Amniotic stem cell (primary cell): ENCODE measurements at places on chromosomes 4 and X.

- no peak for DNase-seq
Observed at GRCh38 chrX:140091125-140091886, 126.0 kb upstream of the CXorf66 start.

DNA sequence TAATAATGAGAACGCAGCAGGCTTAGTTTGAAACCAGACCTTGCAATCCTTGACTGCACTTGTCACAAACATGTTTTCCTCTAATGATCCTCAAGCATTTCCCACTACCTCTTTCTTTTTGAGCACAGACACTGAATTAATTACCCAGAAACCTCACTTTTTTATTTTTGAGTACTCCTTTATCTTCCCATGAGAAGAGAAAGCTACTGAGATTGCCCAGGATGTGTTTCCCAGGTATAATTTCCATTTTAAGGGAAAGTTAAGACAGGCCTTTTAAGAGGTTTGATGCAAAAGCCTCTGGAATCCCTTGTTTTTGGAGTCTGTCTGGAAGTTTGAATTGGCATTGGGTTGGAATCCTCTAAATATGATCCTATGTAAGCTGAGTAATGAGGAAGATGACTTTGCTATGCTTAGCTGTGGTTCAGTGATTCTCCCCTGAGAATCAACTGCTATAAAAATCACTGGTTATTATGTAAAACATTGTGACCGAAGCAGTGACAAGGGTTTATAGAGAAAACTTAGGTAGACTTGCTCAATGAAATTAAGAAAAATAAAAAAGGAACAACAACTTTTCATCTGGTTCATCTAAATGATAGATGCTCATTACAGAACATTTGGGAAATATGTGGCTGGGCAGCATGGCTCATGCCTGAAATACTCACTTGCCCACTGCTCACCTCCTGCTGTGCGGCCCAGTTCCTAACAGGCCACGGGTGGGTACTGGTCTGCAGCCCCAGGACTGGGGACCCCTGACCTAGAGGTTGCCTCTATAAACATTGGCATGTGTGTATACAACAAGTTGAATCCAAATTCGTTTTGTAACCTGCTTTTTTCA lies 10.8 kb upstream of the RHOH start:
- DNase-seq, result no peak

DNA sequence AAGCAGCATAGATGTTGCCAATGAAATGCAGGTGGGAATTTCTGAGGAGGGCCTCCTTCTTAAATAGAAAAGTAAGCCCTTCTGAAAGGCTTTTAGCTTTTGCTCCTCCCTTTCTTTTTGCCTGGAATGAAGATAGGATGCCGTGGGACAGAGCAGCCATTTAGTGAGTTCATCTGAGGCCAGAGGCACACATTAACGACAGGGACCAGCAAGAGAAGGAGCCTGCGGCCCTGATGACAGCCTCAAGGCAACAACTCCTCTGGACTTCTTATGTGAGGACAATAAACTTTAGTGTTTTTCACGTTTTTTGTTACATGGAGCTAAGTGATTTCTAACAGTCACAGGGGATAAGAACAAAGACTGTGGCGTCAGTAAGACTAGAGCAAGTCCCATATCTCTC lies 1.1 kb upstream of the BDH2 start:
- DNase-seq, result no peak

DNA sequence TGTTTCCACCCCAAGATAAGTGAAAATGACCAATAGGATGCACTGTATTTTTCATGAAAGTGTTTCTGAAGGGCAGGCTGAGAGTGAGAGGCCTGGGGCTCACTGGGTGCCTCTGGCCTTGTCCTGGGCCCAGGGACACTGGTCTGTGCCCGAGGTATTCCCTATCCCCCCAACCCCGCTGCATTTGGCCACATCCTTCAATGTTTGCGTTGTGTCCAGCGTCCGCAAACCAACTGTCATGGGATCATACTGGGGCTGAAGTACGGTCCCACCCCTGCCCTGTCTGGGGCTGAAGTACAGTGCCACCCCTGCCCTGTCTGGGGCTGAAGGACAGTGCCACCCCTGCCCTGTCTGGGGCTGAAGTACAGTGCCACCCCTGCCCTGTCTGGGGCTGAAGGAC lies 22.0 kb upstream of the MSANTD1 start:
- no peak for DNase-seq

GRCh38 chrX:53729751-53730150 lies 43.2 kb upstream of the HUWE1 start:
- DNase-seq, result no peak

DNA sequence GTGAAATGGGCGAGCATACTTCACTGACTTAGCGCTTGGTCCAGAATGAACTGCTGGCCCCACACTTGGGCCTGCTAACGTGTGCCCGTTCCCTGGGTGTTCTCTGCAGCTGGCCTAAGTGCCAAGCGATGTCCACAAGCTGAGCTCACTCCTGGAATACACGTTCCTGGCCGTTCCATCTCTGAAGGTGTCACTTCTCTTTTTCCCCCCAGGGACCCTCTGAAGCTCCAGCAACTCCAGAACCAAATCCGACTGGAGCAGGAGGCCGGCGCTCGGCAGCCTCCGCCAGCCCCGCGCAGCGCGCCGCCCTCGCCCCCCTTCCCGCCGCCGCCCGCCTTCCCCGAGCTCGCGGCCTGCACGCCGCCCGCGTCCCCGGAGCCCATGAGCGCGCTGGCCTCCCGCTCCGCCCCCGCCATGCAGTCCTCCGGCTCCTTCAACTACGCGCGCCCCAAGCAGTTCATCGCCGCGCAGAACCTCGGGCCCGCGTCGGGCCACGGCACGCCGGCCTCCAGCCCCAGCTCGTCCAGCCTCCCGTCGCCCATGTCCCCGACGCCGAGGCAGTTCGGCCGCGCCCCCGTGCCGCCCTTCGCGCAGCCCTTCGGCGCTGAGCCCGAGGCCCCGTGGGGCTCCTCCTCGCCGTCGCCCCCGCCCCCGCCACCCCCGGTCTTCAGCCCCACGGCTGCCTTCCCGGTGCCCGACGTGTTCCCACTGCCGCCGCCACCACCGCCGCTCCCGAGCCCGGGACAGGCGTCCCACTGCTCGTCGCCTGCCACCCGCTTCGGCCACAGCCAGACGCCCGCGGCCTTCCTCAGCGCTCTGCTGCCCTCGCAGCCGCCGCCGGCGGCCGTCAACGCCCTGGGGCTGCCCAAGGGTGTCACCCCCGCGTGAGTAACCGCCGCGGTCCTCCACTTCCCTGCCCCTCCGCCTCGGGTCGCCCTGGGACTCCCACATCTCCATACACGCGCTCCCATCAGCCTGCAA lies 132.3 kb downstream of the CBR4 start:
- no peak for DNase-seq

GRCh38 chr4:155615081-155615887 lies 51.4 kb upstream of the GUCY1A1 start:
- no peak for DNase-seq

- DNase-seq, result no peak
Observed at GRCh38 chr4:64533159-64533558, 123.9 kb upstream of the TECRL start.

DNA sequence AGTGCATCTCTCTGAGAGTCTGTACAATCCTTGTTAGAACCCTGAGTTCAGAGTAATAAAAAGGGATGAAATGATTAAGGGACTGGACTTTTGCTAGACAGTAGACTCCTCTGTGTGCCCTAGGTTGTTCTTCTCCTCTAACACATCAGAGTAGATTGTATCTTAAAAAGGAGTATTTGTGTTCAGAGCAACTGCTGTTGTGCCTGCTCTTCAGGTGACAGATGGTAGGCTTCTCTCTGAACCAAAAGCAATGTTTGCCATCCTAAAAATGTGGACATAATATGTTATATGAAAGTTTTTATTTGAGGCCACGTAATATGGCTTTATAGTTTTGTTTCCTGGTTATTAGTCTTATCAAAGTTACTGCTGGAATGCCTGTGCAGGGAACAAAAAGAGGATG lies 588.6 kb upstream of the FAT1 start:
- DNase-seq, result no peak

- DNase-seq, result no peak
Observed at GRCh38 chr4:70515367-70516250, 2.8 kb upstream of the AMTN start.

DNA sequence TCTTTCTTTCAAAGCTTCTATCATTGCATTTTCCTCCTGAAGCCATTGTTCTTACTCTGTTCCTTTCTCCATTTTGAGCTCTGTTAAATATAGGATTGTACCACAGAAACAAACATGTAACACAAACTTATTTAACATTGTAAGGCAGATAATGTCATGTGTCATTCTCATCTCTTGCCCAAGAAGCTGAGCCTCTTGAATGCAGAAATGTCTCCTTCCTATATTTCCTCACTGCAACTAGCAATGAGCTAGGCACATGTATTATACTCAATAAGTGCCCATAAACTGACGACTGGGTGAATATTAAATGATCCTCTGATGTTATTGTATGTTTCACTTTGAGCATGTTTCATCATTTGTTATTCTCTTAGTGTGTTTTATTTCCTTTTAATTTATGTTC lies 56.7 kb upstream of the SLC7A11 start:
- no peak for DNase-seq

DNA sequence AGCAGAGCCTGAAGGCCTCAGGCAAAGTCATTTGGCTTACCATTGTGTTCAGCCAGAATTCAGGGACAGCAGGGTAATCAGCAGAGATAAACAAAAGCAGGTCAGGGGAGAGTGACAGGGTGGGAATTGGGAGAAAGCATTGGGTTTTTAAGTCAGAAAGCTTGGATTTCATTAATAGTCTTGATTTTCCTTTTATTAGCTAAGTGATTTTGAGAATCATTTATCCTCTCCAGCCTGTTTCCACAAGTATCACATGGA lies 410.1 kb downstream of the HNRNPD start:
- DNase-seq, result no peak

GRCh38 chr4:90715242-90715641 lies 588.0 kb downstream of the CCSER1 start:
- DNase-seq, result no peak

GRCh38 chr4:71867598-71867997 lies 83.7 kb upstream of the GC start:
- DNase-seq, result no peak

GRCh38 chrX:54794028-54794427 lies 4.0 kb downstream of the ITIH6 start:
- no peak for DNase-seq

GRCh38 chr4:161252520-161253141 lies 911.2 kb downstream of the FSTL5 start:
- DNase-seq, result no peak

DNA sequence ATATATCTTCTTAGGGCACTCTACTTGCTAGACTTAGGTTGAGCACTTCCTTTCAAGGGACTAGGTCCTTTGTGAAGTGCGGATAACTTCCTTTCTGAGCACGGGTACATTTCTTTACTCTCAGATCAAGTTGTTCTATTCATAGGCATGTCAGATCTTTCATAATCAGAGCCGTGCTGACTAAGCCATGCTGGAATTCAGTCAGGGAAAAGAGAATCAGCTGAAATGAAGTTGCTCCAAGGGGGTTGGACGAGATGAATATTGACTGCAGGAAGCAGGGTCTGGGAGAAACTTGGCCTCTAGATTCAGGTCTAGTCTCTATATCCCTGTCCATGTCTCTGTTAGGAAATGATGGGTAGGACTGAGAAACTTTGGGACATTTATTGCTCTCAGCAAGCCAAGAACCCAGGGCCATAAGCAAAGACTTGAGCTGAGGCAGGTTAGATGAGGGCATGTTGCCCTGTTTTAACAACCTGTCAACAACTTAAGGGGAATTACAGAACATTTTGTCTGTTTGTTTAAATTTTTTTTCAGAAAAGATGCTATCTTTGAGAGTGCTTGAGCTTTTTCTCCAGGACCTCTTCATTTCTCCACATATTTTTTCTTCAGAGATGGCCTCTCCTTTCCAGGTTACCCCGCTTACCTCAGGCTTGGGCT lies 28.3 kb downstream of the AREG start:
- DNase-seq, result peak; percentile 23

DNA sequence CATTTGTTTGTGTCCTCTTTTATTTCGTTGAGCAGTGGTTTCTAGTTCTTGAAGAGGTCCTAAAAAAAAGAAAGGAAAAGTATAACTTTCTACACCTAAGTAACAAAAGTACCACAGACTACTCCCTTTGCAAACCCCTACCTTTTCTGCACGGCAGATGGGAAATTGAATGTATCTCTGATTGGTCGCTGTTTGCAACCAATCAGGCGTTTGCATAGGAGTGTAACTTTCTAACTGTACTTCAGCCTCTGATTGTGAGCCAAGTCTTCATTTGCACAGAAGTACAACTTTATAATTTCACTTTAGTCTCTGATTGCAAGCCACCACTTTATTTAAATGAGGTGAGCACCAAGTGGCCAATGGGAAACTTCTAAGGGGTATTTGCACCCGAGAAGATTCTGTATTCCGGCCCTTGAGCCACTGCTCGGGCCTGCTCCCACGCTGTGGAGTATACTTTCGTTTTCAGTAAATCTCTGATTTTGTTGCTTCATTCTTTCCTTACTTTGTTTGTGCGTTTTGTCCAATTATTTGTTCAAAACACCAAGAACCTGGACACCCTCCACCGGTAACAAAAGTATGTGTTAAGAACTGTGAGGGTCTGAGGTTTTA lies 40.3 kb upstream of the FHL1 start:
- DNase-seq, result no peak

GRCh38 chr4:4843635-4844291 lies 15.7 kb upstream of the MSX1 start:
- DNase-seq, result no peak

DNA sequence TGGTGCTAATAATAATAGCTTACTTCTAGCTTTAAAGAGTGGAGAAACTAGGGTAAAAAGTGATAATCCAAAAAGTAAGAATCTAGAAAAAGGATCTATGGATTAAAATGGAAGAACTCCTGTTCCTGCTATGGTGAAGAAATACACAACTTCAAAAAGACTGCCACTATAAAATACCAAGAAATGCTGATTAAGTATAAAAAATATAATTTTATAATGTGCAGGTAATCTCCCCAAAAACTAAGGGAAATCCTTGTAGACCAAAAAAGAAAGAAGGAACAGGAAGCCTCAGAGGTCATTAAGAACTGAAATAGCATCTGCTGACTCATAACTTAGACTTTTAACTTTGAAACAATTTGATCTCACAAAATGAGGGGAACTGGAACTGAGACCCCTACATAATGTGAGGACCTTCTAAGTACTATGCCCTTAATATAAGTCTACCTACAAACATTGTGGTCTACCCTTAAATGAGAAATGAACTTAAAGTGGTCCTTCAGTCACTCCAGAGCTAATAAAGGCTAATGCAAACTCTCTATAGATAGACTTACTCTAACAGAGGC lies 50.6 kb upstream of the SRPX start:
- no peak for DNase-seq

DNA sequence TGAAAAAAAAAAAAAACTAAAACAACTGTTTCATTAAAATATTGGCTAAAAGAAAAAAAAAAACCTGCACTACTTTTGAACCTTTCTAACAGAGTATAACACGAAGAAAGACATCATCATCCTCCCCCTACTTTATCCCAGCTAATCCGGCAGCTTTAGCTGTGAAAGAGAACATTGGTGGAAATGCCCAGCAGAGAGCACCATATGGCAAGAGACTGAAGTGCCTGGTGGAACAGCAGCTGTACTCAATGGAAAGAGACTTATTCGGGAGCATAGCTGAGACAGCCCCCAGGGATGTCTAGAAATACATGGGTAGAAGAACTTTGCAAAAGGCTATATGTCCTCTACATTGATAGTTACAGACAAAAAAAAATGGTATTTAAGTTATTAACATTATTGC lies 30.3 kb downstream of the STPG2 start:
- DNase-seq, result no peak
